ENCODE measurements at places on chromosomes 7 and 10. TPM values are rescaled to one million over a fixed set of nuclear protein-coding genes. Genes with fewer than 3 reads are reported as not detected.

The GDF10 gene
- total RNA-seq = 0.08 TPM

The CPED1 gene
- total RNA-seq = not detected

The FEZF1 gene
- not detected for total RNA-seq

The FAM204A gene
- total RNA-seq = 59.4 TPM

The MPP7 gene
- 20.2 TPM for total RNA-seq

The CRPPA gene
- total RNA-seq = 0.58 TPM

The CHN2 gene
- 3.6 TPM for total RNA-seq

The NPY gene
- total RNA-seq = not detected

The IL6 gene
- 0.67 TPM for total RNA-seq

The STEAP1 gene
- total RNA-seq = not detected

The SLC26A5 gene
- not detected for total RNA-seq
